ENCODE measurements at places on chromosomes 7 and 10. TPM values are rescaled to one million over a fixed set of nuclear protein-coding genes. Genes with fewer than 3 reads are reported as not detected.

DNA sequence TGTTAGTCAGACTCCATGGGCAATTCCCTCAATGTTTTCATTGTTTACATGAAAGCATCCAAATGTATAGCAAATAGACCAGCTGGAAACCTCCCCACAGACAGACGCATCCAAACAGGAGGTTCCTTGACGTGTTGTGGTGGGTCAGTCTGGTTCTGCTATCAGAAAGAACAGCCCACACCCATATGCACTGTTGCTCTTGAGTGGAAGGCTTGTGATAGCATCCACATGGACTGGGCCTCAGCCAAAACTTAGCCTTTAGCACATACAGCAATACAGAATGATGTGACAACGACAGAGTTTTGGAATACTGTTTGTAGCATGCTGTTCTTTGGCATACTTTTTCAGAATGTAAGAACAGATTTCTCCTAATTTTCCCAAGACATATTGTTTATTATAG lies 299.2 kb upstream of the ETV1 start:
- H3K36me3 ChIP-seq, result no peaks in the 10 kb centered on the region
- H3K27me3 ChIP-seq, result no peaks in the 10 kb centered on the region
- no peak for DNase-seq
- no peak overlapping the region for H3K4me3 ChIP-seq

DNA sequence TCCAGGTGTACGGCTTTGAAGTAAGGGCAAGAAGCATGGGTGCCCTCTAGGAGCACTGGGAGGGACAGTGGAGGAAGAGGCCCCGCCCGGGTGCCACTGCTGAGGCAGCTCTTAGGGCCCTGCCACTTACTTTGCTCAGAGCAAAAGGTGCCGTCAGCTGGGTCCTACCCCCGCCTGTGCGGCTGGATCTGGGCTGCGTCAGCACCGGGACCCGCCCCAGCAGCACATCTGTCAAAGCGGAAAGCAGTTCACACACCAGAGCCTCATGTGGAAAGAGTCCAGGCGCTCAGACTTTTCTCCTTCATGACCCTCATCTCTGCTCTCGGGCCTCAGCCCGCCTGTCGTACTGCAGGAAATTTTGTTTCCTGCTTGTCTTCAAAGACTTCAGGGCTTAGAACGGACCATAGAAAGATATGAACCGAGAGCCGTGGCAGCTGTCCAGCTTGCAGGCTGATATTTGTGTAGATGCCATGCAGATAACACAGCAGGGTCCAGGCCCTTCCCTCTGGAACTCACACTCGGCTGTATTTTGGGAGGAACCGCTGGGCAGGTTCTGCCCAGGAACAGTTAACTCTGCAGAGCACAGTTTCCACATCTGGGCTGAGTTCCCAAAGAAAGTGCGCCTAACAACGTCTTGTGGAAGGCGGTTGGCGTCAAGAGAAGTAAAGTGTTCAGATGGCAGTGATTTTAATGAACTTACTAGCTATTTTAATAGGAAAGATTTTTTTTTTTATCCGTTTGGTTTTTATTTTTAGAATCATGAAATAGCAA lies 44.3 kb upstream of the PRKAR1B start:
- peaks cover 14% of the 10 kb centered on the region for H3K36me3 ChIP-seq
- H3K4me3 ChIP-seq, result no peak overlapping the region
- no peaks in the 10 kb centered on the region for H3K27me3 ChIP-seq
- DNase-seq, result no peak
- H3K27ac ChIP-seq, result no peak overlapping the region

- H3K27me3 ChIP-seq, result no peaks in the 10 kb centered on the region
- H3K36me3 ChIP-seq, result no peaks in the 10 kb centered on the region
- DNase-seq, result no peak
- no peak overlapping the region for H3K4me3 ChIP-seq
These were observed 153.0 kb downstream of the ATE1 start for GRCh38 chr10:121774813-121775212.

- no peak overlapping the region for H3K27ac ChIP-seq
- no peak for DNase-seq
- no peaks in the 10 kb centered on the region for H3K4me1 ChIP-seq
- no peaks in the 10 kb centered on the region for H3K27me3 ChIP-seq
These were observed 13.4 kb downstream of the PITRM1 start for GRCh38 chr10:3159152-3159551.

GRCh38 chr7:157863906-157864810 lies 527.4 kb downstream of the DNAJB6 start:
- H3K4me3 ChIP-seq, result no peak overlapping the region
- no peak for DNase-seq
- H3K4me1 ChIP-seq, result peaks cover 14% of the 10 kb centered on the region
- peak overlapping the region; percentile 88 for H3K27ac ChIP-seq

DNA sequence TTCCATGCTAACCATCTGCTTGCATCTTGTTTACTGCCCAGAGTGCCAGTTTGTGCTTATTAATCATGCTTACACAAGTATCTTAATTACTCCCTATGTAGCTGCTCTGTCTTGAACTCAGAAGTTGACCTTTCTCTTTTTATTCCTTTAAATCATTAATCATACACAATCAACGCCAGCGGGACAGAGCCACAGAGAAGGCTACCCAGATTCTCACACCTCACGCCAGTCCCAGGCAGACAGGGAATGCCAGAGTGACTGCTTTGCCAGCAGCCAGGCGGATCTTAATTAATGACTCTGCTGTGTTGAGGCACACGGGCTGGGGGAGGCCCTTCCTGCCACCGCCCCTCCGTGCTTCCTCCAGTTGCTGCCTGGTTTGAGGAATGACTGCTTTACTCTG lies 229.4 kb downstream of the LRMDA start:
- H3K36me3 ChIP-seq, result no peaks in the 10 kb centered on the region
- H3K27me3 ChIP-seq, result no peaks in the 10 kb centered on the region
- no peak overlapping the region for H3K27ac ChIP-seq
- DNase-seq, result no peak
- peaks cover 44% of the 10 kb centered on the region for H3K4me1 ChIP-seq
- H3K4me3 ChIP-seq, result no peak overlapping the region

- DNase-seq, result no peak
- H3K36me3 ChIP-seq, result no peaks in the 10 kb centered on the region
- no peaks in the 10 kb centered on the region for H3K27me3 ChIP-seq
- H3K4me3 ChIP-seq, result no peak overlapping the region
- no peak overlapping the region for H3K27ac ChIP-seq
- H3K4me1 ChIP-seq, result no peaks in the 10 kb centered on the region
These were observed 182.6 kb upstream of the FEZF1 start for GRCh38 chr7:122487131-122487530.

CLDN3 gene
- not detected for total RNA-seq

MNX1 gene
- 0.34 TPM for total RNA-seq

MTPN gene
- 117 TPM for total RNA-seq
